Nucleus accumbens (tissue), 56 donors: ENCODE measurements at places on chromosomes 2 and 18.

GRCh38 chr2:128607440-128607839 is 288.8 kb upstream of the HS6ST1 start:
- DNase-seq, result no peak

DNA sequence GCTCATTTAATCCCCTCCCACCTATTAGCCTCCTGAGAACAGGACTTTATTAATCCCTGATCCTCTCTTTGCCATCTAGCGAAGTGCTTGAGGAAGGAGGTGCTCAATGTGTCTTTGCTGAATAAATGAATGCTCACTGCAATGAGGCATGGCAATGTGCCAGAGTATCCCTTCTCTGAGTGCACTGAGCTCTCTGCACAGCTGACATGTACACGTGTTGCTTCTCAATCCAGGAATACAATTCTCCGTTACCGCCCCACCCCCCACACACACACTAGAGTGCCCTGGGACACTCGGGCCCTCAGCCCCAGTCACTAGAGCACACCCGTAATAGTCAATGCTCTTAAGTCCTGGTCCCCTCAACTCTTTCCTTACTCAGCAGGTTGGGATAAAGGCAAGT is 41.4 kb downstream of the FAM178B start:
- DNase-seq, result no peak

DNA sequence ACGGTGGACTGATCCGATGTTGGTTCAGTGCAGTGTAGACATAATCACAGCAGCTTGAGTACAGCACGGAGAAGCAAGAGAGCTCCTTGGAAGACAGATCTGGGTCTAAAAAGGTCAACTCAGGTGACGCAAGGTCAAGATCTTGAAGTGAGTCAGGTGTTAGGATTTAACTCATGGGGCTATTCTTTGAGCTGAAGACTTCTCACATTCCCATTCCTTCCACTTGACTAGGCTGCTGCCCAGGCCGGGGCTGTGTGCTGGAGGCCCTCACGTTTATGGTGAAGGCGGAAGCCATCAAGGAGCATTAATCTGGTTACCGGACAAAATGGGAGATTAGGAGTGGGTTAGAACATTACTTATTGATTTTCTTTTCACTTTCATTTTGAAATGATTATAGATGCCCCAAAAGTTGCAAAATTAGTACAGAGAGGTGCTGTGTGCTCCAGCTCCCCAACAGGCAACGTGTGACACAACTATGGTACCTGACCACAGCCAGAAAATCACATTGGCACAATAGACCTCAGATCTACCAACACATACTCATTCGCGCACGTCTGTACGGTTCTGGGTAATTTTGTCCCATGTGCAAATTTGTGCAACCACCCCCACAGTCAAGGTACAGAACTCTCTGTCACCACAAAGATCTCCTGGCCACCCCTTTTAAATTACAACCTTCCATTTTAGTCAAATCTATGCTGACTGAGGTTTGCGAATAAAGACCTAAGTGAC is 77.6 kb upstream of the SEC11C start:
- DNase-seq, result no peak

- no peak for DNase-seq
These were observed 54.2 kb upstream of the CTDP1 start for GRCh38 chr18:79625195-79625923.

- no peak for DNase-seq
These were observed 41.5 kb downstream of the SLC38A11 start for GRCh38 chr2:164913640-164914350.

DNA sequence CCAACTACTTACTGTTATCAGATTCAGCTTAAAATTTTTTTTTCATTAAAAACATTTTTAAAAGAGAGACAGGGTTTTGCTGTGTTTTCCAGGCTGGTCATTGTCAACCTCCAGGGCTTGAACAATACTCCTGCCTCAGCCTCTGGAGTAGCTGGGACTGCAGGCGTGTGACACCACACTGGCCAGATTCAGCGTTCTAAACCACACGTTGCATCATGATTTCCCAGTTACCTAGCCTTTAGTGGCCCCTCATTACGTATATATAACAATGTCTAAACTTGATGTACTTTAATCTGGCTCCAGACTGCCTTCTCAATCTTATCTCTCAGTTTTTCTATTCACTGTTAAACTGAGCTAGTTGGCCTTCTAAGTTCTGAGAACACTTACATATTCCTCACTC is 89.6 kb downstream of the COMMD1 start:
- no peak for DNase-seq

GRCh38 chr2:137842430-137842829 is 121.8 kb upstream of the HNMT start:
- no peak for DNase-seq

- DNase-seq, result no peak
These were observed 609.1 kb upstream of the SYT4 start for GRCh38 chr18:43886341-43886740.

GRCh38 chr2:46151577-46151976 is 145.6 kb upstream of the EPAS1 start:
- DNase-seq, result no peak

- DNase-seq, result no peak
These were observed 549.5 kb upstream of the ID2 start for GRCh38 chr2:8132351-8132831.

GRCh38 chr2:203077451-203077850 is 62.8 kb downstream of the NBEAL1 start:
- no peak for DNase-seq

GRCh38 chr2:7377916-7378569 is 460.8 kb downstream of the RNF144A start:
- no peak for DNase-seq

DNA sequence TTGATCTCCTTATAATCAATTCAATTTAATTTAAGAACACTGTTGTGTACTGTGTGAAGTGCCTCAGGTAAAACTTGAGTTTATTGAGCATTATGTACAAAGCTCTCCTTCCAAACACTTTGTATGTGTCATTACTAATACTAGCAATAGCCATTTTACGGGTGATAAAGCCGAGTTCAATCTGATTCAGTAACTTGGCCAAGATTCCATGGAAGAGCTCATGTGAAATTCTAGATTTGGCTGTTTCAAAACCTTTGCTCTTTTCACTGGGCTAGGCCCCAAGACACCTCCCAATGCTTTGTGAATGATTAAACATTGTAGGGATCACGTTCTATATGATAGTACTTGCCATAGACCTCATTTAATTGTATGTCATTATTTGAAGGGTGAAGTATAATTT is 8.9 kb upstream of the NFE2L2 start:
- no peak for DNase-seq

GRCh38 chr18:23306822-23307221 is 146.3 kb upstream of the RIOK3 start:
- no peak for DNase-seq

DNA sequence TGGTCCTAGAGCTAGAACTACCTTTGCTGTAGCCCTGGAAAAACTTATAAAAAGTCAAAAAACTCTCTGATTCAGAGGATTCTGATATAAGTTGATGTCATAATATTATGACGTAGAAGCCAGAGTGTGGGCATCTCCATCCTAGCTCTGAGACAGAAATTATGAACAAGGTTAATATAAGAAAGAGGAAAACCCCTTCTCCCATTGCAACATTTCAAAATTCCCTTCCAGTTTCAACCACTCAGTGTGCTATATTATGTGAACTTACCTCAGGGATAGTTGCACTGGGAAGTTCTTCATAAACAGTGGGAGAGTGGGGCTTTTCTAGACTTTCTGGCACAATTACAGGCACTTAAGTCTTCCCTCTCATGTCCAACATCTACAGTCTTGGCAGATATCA is 171.6 kb downstream of the PIK3C3 start:
- DNase-seq, result no peak

- DNase-seq, result no peak
These were observed 201.8 kb downstream of the GBX2 start for GRCh38 chr2:235966396-235966795.

- DNase-seq, result no peak
These were observed 71.4 kb upstream of the LDLRAD4 start for GRCh38 chr18:13147130-13147529.

DNA sequence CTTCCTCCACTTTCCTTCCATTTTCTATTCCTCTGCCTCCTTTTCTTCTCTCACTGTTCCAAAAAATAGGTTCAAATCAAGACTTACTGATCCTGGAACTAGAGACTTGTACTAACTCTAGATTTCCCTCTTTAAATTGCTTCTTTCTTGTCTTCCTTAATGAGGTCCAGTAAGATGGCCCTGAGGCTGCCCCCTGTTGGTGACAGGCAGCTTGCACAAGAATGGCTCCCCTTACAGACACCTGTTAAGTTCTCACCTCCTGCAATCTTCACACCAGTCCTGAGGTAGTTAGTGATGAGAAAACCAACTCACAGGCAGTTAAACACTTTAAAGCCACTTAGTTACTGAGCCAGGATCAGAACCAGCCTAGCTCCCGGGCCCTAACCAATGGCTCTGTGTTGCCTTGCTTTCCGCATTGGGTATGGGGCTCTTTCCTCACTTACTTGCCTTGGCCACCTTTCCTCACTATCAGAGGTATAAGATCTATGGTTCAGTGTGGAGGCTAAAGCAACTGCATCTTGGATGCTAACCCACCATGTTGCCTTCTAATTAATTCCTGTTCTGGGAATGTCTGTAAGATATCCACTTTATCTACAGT is 130.6 kb downstream of the AKAIN1 start:
- DNase-seq, result no peak

- no peak for DNase-seq
These were observed 41.9 kb downstream of the KCMF1 start for GRCh38 chr2:85012855-85013254.

DNA sequence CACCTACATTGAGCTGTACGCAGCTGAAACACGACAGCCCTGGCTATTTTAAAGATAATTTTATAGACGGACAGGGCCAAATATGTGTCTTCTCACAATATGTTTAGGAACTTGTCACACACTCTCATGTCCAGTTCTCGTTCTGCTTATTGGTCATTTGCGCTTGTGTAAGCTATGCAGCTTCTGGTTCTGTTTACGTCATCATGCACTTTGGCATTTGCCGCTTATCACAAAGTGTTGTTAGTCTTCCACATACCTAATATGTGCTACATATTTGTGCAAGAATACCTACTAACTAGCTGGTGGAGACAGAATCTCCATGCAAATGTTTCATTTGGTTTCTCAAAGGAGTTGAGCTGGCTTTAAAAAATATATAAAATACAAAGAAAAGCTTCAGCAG is 7.5 kb upstream of the ZNF516 start:
- DNase-seq, result no peak

DNA sequence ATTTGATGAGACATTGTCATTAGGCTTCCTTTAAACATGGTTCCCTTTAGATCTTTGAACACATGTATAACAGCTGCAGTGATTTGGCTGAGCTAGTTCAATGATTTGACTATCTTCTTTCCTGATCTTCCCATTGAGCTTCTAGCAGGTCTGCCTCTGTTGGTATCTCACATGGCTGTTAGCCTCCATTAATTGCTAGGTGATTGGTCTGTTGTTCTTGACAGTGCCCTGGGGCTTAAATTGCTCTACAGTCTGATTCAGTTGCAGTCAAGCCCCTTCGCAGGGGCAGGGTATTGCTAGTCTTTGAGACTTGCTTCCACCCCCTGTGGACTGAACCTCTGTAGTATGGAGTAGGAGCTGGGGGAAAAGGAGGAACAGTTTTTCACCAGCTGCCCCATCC is 24.1 kb downstream of the SKA1 start:
- no peak for DNase-seq

DNA sequence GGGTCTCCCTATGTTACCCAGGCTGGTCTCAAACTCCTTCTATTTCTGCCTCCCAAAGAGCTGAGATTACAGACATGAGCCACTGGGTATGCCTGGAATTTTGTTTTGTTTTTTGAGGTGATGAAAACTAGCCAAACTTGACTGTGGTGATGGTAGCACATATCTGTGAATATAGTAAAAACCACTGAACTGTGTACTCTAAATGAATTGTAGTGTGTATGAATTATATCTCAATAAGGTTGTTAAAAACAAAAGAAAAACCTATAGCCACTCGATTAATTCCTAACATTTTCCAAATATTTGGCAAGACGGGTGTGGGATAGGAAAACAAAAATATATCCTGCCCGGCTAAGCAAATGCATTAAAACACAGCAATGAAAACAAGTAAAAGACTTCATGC is 1302.3 kb upstream of the CHAC2 start:
- no peak for DNase-seq

GRCh38 chr2:12399240-12399639 is 317.5 kb upstream of the TRIB2 start:
- DNase-seq, result no peak

GRCh38 chr2:57080035-57080434 is 896.2 kb downstream of the CCDC85A start:
- DNase-seq, result no peak

DNA sequence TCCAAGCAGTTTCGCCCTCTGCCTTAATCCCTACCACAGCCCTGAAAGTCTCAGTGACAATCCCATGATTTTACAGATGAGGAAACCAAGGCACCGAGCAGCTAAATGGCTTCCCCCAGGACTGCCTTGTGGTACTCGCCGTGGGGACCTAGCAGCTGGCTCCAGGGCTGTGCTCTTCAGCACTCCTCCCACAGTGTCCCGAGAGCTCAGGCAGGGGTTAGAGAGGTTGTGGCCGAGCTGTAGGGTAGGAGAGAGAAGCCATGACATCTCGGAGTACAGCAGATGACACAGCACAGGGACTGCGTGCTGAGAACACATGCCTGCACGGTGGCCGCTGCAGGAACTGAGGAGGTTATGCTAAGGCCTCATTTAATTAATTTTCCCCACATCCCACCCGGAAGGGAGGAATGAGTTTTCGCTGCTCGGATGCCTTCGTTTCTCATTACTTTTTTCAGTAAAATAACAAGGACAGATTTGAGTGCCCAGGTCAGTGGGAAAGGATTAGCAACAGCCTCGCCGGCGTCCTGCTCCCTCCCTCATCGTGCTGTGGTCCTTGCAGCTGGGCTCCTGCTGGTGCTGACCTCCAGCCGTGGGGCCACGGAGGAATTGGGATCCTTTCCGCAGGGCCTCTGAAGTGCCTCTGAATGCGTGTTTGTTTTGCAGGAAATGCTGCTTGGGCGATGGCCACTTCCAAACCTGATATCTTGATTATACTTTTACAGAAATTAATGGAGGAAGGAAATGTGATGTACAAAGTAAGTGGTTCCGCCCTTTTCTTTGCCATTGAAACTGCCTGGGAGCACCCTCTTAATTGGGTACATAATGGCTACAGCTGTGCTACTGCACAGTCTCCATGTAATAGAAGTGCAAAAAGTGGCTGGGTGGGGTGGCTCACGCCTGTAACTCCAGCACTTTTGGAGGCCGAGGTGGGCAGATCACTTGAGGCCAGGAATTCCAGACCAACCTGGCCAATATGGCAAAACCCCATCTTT is 61.2 kb downstream of the WDSUB1 start:
- DNase-seq, result no peak

GRCh38 chr2:10242998-10243925 is 59.4 kb upstream of the HPCAL1 start:
- no peak for DNase-seq

GRCh38 chr2:85589982-85590791 is 5.4 kb upstream of the RNF181 start:
- no peak for DNase-seq
